ENCODE measurements at places on chromosomes 12 and 14.

- DNase-seq = no peak
These were observed 279.4 kb downstream of the CACNA1C start for GRCh38 chr12:2332236-2332635.

DNA sequence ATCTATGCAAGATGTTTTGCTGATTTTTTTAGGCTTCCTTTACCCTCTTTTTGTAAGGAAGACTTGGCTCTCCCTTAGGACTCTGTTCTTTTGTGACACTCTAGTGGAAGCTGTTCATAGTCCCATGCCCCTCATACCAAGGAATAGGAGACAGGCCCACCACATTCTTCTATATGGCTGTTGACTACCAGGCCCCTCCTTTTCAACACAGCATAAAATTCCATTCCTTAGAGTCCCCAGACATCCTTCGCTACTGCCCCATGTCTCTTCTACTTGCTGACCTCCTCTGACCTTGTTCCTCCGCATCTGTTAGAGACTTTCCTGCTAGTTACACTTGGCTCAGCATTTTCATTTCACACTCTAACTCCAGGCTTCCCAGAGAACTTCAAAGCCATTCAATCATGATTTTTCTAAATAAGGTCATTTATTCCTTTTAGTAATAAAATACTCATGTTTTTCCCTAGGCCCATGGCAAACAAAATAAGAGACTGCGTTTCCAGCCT is 9.7 kb downstream of the PIK3C2G start:
- no peak for DNase-seq

DNA sequence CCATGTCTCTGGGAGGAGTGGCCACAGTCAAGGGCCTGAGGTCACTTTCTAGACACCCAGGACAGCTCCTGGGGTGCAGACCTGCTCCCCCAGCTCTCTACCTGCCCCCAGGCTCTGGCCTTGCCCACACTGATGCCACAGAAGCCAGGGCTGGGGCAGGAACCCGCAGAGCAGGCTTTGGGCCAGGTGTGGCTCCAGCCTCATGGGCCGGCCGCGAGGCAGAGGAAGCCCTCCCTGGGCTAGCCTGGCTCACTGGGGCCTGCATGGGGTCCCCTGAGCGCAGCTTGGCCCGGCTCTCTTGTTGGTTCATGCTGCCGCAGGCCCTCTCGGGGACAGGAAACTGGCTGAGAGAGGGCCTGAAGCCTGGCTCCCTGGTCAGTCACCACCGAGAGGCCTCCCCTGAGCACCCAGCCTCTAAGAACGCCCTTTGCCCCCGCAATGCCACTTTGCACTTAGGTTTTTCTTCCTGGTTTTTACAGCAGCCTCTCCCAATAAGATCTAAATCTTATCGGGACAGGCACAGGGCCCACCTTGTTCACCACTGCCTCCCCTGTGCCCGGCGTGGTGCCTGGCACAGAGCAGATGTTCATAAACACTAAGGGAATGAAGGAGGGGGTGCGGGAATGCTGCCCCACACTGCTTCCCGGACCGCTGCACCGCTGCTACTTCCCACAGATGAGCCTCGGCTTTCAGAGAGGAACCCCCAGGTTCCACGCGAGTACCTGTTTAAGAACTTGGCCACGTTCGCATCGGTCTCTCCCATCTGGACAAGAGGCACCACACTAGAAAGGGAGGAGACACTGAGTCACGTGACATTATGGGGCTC is 14.7 kb downstream of the MMAB start:
- DNase-seq = no peak

GRCh38 chr14:61703342-61704129 is 8.2 kb downstream of the HIF1A start:
- DNase-seq = no peak

GRCh38 chr14:93133464-93133863 is 17.7 kb upstream of the ITPK1 start:
- DNase-seq = no peak

GRCh38 chr14:91065266-91065665 is 4.8 kb upstream of the RPS6KA5 start:
- no peak for DNase-seq

All from stimulated activated CD4-positive, alpha-beta T cell treated with anti-CD3 and anti-CD28 coated beads, Interleukin-12 subunit alpha, Interleukin-12 subunit beta, amount 100 ng/mL, for 4 hours (primary cell).